HT1080 (cell line): ENCODE measurements at places on chromosomes 1 and 21. TPM values are rescaled to one million over a fixed set of nuclear protein-coding genes. Genes with fewer than 3 reads are reported as not detected.

CCSAP gene
- 4.8 and 5.4 TPM in 2 replicates for total RNA-seq

DNA sequence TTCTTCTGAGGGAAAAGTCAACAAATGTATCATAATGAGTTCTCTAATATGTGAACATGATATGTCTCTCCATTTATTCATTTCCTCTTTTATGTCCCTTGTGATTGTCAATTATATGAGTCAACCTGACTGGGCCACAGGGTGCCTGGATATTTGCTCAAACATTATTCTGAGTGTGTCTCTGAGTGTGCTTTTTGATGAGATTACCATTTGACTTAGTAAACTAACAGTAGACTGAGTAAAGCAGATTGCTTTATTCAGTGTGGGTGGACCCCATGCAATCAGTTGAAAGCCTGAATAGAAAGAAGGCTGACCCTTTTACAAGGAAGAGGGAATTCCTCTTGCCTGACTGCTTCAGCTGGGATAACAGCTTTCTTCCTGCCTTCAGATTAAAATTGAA, 142.6 kb downstream of the SLC35F3 start:
- DNase-seq: peak; percentile 75

GRCh38 chr21:16418642-16419041, 688.9 kb downstream of the USP25 start:
- no peak for DNase-seq

UBXN11 gene
- total RNA-seq: 4.0 and 4.5 TPM in 2 replicates

GRCh38 chr1:160124705-160125478, 9.3 kb downstream of the ATP1A2 start:
- DNase-seq: peak; percentile 95

CYB5RL gene
- total RNA-seq: 6.3 and 6.7 TPM in 2 replicates
